ENCODE measurements at places on chromosomes 4 and X.

DNA sequence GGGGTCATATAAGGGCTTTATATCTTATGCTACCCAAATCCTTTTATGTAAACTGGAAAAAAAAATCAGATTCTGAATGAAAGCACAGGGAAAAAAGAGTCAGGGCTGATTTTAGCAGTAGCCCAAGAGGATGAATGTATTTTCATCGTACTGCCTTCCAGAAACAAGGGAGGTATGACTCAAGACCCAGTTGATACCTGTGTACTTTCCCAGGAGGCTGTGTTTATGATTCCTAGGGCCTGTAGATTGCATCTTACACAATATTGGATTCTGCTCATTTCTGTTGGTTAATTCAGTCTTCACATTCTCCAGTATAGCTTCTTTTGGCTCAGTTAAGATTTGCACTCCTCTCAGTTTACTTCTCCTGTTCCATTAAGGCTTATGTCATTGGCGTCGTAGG is 127.9 kb upstream of the LIMCH1 start:
- DNase-seq, result no peak

DNA sequence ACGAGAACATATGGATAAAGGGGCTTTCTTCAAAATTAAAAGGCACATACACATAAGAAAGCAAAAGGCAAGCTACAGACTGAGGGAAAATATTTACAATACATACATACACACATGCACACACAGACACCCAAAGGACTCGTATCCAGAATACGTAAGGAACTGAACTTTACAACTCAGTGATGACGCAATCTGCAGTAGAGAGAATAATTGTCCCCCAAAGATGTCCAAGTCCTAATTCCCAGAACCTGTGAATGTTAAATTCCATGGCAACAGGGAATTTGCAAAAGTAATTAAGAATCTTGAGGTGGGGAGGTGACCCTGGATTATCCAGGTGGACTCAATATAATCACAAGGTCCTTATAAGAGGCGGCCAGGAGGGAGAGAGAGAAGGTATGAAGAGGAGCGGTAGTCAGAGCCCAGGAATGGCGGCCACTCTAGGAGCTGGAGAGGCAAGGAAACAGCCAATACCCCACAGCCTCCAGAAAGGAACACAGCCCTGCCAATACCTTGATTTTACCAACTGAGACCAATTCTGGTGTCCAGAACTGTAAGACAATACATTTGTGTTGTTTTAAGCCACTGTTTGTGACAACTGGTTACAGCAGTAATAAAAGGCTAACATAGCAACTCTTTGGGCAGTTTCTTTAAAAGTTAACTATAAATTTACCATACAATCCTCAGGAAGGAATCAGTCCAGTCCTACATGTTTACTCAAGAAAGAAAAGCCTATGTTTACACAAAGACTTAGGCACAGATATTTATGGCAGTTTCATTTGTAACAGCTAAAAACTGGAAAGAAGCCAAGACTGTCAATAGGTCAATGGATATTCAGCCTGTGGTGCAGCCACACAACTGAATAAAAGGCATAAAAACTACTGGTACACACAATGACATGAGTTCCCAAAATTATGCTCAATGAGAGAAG is 27.3 kb upstream of the STS start:
- DNase-seq, result no peak

DNA sequence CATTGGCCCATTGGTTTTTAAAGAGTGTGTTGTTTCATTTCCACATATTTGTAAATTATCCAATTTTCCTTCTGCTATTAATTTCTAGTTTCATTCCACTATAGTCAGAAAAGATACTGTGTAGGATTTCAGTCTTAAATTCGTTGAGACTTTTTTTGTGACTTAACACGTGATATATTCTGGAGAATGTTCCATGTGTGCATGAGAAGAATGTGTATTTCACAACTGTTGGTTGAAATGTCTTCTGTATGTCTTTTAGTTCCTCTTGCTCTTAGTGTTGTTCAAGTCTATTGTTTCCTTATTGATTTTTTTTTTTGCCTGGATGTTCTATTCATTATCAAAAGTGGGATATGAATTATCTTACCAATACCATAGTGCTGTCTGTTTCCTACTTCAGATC is 606.9 kb downstream of the RPA4 start:
- DNase-seq, result no peak

DNA sequence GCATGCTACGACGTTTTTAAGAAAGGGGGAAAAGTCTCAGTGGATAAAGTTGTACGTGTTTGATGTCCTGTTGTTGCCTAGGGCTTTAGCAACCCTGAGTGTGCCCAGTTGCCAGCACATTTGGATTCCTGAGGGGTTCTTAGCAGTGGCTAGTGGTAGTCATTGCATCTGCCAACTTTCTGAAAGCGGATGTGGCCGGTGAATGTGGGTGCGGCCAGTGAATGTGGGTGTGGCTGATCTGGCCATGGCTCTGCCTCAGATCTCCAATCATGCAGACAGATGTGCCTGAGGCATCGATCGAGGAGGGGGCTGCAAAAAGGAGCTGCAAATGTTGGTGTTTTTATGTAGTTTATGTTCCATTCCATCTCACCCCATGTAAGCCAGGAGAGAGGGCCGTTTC is 41.5 kb upstream of the FAT1 start:
- DNase-seq, result no peak

GRCh38 chr4:17667253-17667652 is 52.8 kb downstream of the MED28 start:
- no peak for DNase-seq

GRCh38 chr4:6541789-6542188 is 33.2 kb upstream of the MAN2B2 start:
- no peak for DNase-seq

GRCh38 chr4:23956601-23957364 is 66.9 kb upstream of the PPARGC1A start:
- DNase-seq, result no peak

GRCh38 chr4:169234137-169234855 is 36.5 kb downstream of the SH3RF1 start:
- no peak for DNase-seq

GRCh38 chr4:184853436-184853835 is 27.7 kb upstream of the ACSL1 start:
- DNase-seq, result no peak

GRCh38 chr4:74933562-74934015 is 673 bp downstream of the PARM1 start:
- DNase-seq, result no peak

DNA sequence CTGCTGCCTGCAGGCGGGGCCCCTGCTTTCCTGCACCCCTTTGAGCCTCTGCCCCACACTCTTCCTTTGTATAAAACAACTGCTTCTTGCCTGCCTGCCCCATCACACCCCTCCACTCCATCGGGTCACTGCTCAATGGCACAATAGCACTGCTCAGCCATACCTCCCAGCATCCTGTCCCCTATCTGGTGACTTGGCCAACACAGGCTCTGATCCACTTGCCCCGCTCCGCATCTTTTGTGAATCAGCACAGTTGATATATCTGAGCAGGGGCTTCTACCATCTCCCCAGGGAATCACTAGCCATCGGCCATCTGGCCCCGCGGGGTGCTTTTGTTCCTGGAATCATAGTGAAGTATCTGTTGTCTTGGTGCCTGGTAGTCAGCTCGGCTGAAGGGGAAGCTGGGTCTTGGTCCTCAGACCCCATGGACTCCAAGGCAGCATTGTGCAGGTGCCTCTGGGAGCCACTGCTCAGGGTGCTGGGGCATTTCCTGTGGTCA is 45.3 kb downstream of the MAP7D3 start:
- no peak for DNase-seq

DNA sequence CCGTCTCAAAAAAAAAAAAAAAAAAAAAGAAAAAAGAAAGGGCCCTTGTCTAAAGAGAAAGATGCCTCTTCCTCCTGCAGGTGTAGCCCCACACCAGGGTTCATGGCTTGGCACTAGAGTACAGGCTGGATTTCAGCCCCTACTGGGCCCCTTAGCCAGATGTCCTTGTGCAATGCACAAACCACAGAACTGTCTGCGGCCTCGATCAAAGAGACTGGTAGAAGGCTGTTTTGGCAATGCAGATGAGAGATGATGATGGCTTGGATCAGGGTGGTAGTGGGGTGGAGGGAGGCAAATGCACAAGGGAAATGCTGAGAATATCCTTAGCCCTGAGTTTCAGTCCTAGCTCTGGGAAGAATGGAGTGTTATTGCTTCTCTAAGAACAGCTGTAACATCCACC is 26.5 kb upstream of the TSR2 start:
- DNase-seq, result no peak

GRCh38 chr4:138595731-138596460 is 353.7 kb upstream of the SLC7A11 start:
- DNase-seq, result no peak

DNA sequence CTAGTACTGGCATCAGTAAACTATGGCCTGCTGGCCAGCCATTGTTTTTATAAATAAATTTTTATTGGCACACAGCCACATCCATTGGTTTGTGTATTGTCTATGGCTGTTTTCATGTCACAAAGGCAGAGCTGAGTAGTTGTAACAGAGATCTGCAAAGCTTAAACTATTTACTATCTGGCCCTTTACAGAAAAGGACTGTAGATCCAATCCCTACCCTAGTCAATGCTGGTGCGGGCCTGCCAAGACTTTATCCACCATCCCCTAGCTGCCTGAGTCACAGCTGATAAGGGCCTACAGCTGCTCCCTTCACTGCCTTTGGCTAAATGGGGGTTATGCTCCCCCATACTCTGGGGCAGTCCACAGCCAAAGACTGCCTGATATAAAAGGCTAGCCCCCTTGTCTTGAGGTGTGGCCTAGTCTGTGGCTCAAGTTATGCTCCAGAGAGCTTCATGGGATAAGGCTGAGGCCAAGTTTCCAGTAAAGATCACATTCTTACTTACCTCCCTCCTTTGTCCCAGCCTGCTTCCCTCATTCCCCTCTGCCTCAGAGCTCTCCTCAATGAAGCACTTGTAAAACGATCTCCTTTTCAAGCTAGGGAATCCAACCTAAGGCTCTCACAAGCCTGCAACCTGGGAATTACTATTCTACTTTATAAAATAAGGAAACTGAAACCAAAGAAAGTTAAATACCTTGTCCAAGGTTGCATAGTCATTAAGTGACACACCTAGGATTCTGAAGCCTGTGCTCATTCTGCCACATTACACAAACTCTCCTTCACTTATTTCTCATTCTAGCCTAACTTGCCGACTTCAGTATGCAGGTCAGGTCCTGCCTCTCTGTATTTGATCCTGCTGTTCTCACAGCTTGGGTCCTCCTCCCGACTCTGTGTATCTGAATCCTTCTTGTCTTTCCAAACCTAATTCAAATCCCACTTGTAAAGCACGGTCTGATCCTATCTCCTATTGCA is 20.7 kb downstream of the ACE2 start:
- no peak for DNase-seq

DNA sequence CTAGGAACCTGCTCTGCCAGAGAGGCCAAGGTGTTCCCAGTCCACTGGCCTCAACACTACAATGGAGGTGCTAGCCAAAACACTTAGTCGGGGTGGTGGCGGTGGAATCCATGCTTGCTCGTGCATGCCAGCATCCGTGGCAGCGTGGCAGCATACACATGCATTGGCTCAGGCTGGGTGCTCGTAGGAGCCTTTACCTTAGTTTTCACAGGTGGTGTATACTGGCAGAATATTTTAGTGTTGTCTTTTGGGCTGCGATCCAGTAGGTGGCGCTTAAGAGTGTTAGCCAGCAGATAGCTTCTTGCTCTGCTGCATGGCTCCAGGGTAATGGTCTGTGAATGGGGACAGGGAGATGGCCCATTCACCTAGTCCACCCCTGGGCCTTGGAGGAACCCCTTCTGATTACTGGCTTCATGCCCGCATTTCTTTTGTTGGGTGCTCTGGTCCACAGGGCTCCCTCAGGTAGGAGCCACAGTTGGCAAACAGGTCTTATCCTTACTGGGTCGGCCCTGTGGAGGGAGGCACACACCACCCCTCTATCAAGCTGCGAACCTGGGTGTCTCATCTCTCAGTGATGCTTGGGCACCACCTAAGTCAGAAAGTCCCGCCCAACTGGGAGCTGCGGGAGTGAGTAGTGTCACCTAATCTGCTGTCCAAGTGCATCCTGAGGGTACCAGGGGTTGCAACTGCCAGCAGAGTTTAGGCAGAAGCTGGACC is 40.0 kb downstream of the RIPPLY1 start:
- peak; percentile 1 for DNase-seq

DNA sequence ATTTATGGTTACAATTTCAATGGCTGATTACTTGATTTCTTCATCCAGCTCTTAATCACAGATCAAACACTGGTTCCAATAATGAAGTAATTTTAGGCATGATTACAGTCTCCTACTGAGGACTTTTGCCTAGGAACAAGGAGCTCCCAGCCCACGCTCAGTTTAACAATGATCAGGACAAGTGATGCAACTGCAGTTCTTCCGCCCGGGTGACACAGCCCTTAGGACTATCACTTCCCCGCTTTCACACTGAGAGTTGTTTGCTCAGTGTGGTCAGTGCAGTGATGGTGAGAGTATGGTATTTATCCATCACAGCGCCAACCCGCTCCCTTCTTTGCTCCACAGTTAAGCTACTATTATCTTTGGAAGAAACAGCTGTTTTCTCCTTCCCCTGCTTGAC is 203.2 kb upstream of the MBNL3 start:
- no peak for DNase-seq

DNA sequence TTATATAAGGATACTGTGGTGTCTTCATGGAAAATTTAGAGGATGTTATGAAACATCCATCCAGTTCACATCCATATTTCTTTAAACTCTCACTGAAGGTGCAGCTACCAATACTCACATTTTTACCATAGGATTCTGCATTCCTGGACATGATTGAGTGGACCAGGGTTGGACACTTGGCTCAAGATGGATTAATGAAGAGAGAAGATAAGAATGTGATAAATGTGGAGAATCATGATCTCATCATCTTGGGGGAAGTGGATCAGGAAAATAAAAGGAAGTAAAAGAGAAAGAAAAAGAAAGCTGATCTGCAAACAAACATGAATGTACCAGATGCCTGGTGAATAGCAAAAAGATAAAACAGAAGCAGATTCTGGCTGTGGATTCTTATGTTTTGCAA is 175.4 kb downstream of the NPFFR2 start:
- no peak for DNase-seq

- no peak for DNase-seq
Measured at GRCh38 chr4:153780876-153781275, 8.0 kb downstream of the SFRP2 start.

- no peak for DNase-seq
Measured at GRCh38 chrX:17086317-17086716, 139.9 kb downstream of the REPS2 start.

DNA sequence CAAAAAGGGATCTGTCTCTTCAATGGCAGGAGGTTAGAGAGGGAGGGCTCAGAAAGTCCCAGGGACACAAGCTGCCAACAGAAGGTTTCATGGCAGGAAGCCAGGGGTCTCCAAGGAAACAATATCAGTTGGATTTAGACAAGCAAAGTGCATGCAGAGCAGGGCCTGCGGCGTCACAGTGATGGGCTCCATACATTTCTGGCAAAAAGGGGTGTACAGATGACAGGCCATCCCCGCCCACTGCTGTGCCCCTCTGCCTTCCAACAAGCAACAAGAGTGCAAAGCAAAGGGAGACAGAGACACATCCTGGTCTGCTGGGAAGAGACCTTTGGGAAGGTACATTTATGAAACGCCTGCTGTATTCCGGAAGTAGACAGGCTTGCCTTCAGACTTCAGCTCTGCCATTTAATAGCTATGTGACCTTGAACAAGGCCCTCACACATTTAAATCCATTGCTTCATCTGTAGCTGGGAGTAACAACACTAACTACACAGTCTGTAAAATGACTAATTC is 121.2 kb downstream of the AFAP1 start:
- DNase-seq, result no peak
